ENCODE measurements at places on chromosomes 3 and 15.

GRCh38 chr3:139679220-139679775 is 1.5 kb upstream of the NMNAT3 start:
- peak; percentile 44 for DNase-seq

- DNase-seq: no peak
Measured at GRCh38 chr3:164465172-164465571, 613.1 kb downstream of the SI start.

DNA sequence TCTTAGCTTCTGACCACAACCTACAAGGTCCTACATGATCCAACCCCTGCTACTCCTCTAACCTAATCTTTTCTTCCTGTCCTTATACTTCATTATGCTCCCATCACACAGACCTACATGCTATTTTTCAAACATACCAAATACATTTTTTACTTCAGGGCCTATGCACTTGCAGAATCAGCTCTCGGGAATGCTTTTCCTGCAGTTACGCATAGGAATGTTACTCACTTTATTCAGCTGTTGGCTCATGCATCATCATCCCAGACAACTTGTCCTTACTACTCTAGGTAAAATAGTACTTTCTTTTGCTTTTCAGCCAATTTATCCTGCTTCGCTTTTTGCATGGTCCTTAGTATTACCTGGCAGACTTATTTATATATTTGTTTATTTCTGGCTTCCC is 105.6 kb downstream of the OXSM start:
- no peak for DNase-seq

- DNase-seq: no peak
Measured at GRCh38 chr3:69266585-69266984, 119.3 kb downstream of the FRMD4B start.

DNA sequence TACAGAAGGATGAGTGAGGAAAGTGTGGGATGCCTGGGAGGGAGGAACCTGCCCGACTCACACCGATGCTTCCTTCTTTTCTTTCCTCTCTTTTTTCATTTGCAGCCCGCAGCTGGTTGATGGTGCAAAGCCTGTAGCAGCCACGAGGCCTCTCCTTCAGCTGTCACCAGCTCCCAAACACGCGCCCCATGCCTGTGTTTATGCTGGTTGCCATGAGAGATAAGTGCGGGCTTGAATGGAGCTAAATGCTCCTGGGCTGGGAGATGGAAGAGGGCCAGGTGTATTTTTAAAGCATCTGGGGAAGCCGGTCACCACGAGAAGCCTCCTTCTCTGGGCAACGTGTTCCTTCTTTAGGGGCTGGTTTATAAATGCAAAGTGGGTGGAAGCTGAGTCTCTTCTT is 9.3 kb downstream of the COLQ start:
- peak; percentile 41 for DNase-seq

- DNase-seq: no peak
Measured at GRCh38 chr15:60718661-60719069, 239.7 kb upstream of the ICE2 start.

GRCh38 chr3:17360991-17361390 is 381.4 kb downstream of the TBC1D5 start:
- DNase-seq: no peak

GRCh38 chr3:162998205-162998604 is 1501.6 kb downstream of the OTOL1 start:
- DNase-seq: no peak

DNA sequence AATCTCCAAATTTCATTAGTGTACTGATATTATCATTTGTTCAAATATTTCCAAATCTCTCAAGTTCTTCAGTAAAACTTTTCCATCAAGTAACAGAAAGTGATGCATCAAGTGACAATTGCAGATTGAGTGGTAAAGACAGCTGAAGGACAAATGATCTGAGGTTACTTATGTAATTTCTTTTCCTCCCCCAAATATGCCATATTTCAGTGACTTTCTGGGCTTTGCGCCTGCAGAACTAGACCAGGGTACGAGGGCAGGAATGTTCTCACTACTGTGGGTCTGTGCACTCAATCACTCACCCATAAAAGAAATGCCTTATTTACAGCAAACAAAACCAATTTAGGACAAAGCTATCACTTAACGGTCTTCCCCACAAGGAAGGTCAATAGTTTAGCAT is 4.7 kb downstream of the SUCLG2 start:
- no peak for DNase-seq

DNA sequence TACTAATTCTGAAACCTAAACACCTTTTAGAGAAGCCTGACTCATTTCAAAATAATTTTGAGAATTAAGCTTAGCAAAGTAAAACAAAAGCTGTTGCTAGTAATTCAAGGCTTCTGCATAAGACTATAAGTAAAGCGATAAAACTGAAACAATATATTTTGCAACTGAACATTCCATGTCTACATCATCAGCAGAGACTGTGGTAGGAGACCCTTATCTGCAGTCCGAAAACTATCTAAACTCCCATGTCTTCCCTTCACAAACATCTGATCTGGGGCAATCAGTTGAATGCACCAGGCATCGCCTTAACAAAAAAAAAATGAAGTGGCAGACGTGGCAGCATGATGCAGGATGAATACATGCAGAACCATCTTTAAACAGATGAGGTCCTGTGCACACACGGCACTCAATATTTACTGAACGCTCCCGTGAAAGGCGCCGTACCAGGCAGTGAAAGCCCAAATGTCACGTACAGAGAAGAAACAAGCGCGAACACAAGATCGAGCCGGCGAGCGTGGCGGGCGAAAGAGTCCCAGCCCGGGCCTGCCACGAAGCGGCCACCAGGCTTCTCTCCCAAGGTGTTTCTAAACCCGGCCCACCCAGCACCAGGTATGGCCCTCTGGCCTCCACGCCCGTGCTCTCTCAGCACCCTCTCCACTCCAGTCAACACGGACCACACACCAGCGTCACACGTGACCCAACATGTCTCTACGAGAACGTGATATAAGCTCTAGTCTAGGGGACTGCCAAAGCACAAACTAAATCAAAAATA is 63.0 kb downstream of the CHSY1 start:
- peak; percentile 62 for DNase-seq

- DNase-seq: no peak
Measured at GRCh38 chr3:52062505-52062904, 6.1 kb upstream of the DUSP7 start.

DNA sequence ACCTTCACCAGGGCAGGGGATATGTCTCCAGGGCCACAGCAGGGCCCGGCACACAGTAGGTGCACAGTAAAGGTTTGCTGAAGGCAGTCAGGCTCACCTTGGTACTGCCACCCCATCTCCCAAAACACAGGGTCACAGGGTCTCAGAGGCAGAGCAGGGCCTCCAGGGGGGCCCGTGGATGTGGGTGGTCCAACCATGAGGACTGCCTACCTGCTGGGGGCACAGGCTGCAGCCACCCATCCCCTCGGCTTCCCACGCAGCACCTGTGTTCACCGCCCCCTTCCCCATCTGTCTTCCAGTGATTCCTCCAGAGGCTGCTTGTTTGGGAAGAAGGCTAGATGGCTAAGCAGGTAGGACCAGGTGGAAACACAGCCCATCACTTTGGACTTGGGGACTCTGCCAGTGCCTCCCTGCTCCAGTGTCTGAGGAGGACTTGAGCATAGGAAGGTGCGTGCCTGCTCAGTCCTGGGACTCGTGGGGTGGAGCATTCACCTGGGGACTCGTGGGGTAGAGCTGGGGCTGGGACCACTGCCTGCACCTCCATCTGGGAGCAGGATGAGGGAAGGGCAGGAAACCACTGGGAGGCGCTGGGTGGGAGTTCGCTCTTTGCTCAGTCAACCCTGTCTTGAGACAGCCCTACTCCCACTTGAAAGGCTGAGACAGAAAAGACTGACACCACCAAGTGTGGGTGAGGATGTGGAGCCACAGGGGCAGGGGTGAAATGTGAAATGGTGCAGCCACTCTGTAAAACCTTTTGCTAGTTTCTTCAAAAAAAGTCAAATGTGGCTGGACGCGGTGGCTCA is 18.8 kb upstream of the PLXND1 start:
- DNase-seq: no peak

DNA sequence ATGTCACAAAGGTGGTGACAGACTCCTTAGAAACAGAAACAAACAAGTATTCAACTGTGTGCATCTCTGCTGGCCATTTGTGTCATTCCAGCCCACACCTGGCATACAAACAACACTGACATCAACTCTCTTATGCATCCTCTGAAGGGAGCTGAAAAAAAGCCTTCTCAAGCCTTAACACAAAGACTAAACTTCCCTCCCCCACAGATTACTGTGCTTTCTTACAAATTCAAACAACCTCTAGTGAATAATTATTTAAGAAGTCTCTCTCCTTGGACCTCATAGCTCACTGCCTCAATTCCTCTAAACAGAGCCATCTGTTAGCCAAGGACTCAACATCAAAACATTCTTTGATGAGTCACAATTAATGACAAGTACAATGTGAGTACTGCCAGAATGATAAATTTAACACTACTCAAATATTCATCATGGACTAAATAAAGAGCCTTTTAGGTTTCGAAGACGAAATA is 132.1 kb downstream of the WDR76 start:
- DNase-seq: no peak

DNA sequence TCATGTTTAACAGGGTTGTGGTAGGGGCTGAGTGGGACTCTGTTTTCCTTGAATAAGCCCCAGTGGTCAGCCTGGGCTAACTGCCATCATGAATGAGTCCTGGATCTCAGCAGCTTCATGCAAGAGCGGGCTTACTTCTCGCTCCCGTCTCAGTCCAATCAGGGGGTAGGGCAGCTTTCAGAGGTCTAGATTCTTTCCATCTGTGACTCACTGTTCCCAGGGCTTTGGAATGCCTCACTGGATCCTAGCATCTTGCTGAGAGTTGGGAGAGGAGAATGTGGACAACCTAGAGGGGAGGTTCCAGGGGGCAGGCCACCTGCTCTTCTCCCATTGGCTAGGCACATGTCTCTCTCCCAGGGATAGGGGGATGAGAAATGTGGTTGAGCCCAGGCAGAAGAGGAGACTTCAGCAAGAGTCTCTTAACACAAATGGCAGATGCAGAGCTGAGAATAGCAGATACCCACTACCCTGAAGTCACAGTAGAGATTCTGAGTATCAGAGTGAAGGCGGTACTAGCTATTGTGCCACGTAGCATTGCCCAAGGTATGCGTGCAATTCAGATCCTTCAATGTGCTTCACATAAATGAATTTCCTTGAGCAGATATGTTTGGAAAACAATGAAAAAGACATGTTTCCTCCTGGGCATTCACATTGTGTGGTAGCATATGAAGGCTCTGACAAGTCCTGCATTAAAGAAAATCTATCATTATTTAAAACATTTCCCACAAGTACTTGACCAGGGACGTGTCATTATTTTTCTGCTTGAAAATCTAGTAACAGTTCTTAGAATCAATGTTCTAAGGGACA is 257.7 kb upstream of the PROK2 start:
- DNase-seq: no peak

GRCh38 chr3:129295286-129295685 is 16.6 kb downstream of the HMCES start:
- DNase-seq: peak; percentile 70

DNA sequence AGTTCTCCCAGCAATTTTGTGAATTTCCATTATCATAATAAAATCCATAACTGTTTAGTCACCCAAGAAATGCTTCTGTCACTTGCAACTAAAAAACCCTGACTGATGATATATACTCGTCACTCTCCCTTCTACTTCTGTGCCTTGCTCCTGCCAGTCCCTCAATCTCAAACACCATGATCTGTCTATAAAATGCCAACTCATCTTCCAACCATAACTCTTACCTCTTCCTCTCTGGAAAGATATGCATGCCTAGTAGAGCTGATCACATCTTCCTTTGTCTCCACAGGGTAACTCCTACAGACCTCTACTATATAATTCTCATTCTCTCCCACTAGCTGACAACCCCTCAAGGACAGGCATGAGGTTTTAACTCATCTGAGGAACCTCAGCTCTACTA is 5.2 kb upstream of the VEPH1 start:
- no peak for DNase-seq

GRCh38 chr15:85024509-85025336 is 43.1 kb downstream of the PDE8A start:
- DNase-seq: no peak

DNA sequence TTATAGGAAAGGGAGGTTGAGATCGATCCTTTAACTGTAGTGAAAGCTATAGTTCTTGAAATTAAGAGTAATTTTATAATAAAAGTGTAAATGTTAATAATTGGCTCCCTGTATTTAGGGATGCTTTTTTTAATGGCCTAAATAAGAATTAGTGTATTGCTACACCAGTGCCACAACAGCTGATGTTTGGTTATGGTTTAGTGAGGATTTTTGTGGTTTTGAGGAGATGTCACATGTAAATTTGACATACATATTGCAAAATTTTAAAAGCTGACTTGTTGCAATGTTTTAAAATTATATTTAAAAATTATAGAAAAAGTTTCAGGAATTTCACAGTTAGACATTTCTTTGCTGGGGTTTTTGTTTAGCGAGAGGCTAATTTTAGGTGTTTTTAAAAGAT is 3.9 kb downstream of the TSC22D2 start:
- DNase-seq: peak; percentile 65

GRCh38 chr3:134333522-134334181 is 40.6 kb downstream of the AMOTL2 start:
- DNase-seq: no peak

- no peak for DNase-seq
Measured at GRCh38 chr3:187955587-187955952, 198.4 kb upstream of the LPP start.

GRCh38 chr3:49389297-49389696 is 22.5 kb downstream of the RHOA start:
- no peak for DNase-seq

- DNase-seq: peak; percentile 98
Measured at GRCh38 chr15:76931397-76932134, at the start of gene RCN2. Gene RCN2 (plus strand): TSS chr15:76931749. CDS start chr15:76931842, 93 bp downstream.

DNA sequence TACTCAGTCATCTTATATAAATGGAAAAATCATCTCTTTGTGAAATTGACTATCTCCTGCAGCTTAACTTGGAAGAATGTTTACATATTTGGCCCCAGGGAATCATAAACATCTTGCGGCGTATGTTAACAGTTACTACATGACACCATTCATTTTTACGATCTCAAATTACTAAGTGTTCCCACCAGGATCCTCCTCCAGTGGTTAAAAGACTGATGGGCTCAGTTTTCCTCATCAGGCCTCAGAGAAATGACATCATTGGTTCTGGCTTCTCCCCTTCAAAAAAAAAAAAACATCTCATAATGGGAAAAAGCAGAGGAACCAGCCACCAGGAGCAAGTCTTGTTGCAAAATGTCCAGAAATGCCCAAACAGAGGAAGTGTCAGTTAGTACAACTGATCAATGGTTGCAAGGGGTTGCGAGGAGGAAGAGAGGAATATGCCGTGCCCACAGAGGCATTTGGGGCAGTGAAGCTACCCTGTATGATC is 70.5 kb upstream of the LIPC start:
- DNase-seq: no peak

GRCh38 chr15:98800437-98801233 is 152.3 kb downstream of the IGF1R start:
- DNase-seq: peak; percentile 72

GRCh38 chr3:132311841-132312240 is 5.4 kb upstream of the ACP3 start:
- DNase-seq: no peak

DNA sequence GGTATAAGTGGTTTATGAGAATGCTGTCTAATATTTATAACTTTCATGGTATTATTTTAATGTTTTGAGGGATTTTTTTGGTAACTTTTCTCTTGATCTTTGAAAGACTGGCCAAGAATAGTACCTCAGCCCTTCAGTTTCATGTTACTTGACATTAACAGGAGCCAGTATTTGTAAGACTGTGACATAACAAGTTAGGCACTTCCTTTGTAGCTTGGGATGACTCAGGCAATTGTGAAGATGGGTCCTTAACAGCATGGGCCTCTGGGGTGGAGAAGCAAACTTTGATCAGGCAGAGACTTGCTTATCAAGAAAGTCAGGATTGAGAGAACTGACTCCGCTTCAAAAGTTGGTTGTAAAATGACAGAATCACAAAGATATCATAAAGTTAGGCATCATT is 9.5 kb downstream of the LRRC49 start:
- peak; percentile 11 for DNase-seq

- DNase-seq: peak; percentile 69
Measured at GRCh38 chr15:61195116-61196002, 33.7 kb downstream of the RORA start.

All from hematopoietic multipotent progenitor cell treated with erythropoietin and hydrocortisone succinate and interleukin-3 and kit ligand, for 4 days (in vitro differentiated cells).